ENCODE measurements at places on chromosomes 1 and 21.

- no peak for DNase-seq
Measured at GRCh38 chr1:213976665-213977485, 10.9 kb upstream of the PROX1 start.

- no peak for DNase-seq
Measured at GRCh38 chr1:204980840-204981405, 62.1 kb upstream of the CNTN2 start.

- peak; percentile 51 for DNase-seq
Measured at GRCh38 chr1:169928438-169929209, 34.9 kb upstream of the SCYL3 start.

GRCh38 chr1:182971219-182971618 is 18.3 kb upstream of the SHCBP1L start:
- no peak for DNase-seq

DNA sequence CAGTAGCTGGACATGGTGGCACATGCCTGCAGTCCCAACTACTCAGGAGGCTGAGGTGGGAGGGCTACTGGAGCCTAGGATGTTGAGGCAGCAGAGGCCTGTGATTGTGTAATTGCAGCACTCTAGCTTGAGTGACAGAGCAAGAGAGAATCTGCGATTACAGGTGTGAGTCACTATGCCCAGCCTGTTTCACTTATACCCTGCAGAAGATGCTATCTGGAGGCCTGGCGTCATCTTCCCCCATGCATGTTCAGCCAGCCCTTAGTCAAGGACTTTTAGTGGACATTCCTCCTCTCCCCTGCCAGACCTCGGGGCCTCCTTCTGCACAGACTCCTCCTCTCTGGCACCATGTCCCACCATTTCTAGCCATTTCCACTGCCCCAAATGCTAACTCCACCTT is 36.3 kb upstream of the RCC2 start:
- DNase-seq = no peak

- DNase-seq = peak; percentile 55
Measured at GRCh38 chr1:46533179-46533864, 18.1 kb downstream of the KNCN start.

DNA sequence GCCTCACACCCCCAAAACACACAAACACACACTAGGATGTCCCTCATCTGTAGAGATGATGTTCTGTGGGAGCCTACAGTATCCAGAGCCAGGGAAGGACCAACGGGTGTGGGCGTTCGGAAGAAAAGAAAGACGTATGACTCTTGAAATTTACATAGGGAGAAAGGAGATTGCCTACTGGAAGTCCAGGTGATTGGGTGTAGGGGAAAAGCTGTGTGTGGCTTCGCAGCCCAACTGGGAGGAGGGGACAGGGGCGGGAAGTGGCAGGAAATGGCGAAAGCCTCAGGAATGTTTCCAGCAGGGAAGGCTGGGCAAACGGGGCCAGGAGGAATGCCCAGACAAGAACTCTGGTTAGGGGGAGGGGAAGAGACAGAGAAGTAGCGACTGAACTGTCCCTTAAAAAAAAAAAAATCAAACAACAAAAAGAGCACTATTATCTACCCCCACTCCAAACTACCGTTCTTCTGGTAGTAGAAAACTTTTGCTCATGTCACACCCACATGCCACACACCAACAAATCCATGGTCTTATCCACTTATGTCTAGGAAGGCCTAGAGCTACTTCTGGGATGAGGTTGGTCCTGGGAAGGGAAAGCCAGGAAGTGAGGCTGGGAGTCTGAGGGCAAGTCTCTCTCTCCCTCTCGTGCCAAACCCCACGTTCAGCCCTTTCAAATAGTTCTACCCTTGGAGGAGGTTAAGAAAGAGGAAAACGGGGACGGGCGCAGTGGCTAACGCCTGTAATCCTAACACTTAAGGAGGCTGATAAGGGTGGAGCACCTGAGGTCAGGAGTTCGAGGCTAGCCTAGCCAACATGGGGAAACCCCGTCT is 1.8 kb upstream of the CKS1B start:
- no peak for DNase-seq

GRCh38 chr21:25826652-25827051 is 91.9 kb downstream of the GABPA start:
- DNase-seq = no peak

GRCh38 chr1:47934243-47934805 is 62.9 kb downstream of the TRABD2B start:
- DNase-seq = no peak
